ENCODE measurements at places on chromosomes 2 and 18.

GRCh38 chr18:29351171-29351570 is 1174.2 kb upstream of the CDH2 start:
- no peak for DNase-seq

DNA sequence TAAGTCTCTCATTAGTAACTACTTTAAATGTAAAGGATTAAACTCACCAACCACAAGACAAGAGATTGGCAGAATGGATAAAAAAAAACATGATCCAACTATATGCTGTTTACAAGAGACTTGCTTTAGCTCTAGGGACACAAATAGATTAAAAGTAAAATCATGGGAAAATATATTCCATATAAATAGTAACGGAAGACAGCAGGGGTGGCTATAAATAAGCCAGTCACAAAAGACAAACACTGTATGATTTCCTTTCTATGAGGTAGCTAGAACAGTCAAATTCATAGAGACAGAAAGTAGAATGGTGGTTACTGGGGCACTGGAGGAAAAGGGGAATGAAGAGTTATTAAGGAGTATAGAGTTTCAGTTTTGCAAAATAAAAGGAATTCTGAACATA is 145.2 kb downstream of the THADA start:
- DNase-seq: no peak

DNA sequence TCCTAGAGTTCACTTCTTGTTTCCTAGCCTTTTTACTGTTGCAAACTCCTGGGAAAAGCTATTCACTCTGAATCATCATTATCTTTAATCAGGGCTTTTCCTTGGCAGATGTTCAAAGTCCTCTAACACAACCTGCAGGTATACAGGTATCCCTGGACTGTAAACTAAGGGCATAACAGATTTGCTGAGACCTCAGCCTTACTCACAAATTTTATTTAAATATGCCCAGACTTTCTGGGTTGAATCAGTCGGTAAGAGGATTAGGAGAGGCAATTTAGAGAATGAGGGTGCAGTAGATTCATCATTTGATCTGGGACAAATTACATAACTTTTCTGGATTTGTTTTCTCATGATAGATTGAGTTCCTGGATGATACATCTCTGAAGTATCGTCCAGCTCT is 217.8 kb upstream of the STON1 start:
- DNase-seq: no peak

- no peak for DNase-seq
These were observed 52.2 kb downstream of the CDK15 start for GRCh38 chr2:201858281-201859184.

GRCh38 chr18:7885865-7886264 is 318.7 kb downstream of the PTPRM start:
- no peak for DNase-seq

- DNase-seq: no peak
These were observed 32.5 kb downstream of the BMPR2 start for GRCh38 chr2:202408546-202409140.

- DNase-seq: no peak
These were observed 2.1 kb downstream of the DPYSL5 start for GRCh38 chr2:26850000-26850431.

Data from CD8-positive, alpha-beta memory T cell (primary cell).